ENCODE measurements at places on chromosomes 6 and 20.

DNA sequence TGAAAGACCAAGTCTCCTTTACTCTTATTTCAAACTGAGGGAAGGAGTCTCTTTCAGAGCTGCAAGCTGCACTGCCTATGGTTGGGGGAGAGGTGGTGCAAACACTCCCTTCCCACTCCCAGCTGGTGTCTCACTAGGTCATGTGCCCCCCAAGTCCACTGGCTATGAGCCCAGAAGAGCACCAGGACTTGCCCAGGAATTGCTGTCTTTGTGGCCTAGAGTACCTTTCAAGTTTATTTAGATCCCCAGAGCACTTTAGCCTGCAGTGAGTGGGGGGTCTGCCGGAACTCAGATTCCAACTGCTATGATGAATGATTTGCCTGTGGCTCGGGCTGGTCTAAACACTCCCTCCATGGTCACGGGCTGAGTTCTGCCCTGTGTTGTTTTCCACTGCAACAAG is 192.6 kb upstream of the CITED2 start:
- DNase-seq = no peak

DNA sequence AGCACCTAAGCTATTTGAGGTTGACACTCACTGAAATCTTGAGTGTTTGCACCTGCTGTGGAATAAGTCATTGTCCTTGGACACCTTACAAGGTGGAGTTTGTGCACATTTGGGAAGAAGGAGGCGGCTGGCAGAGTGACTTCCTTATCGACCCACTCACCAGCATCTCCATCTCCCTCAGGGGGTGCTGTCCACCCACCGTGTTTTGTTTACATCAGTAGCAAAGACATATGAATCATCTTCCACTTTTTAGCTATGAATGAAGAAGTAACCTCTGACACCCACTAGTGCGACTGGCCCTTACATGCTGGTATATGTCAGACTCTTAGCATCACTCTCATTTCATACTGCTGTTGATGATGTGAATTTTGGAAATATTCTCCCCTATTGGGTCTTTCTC is 119.5 kb upstream of the SGK1 start:
- DNase-seq = no peak

DNA sequence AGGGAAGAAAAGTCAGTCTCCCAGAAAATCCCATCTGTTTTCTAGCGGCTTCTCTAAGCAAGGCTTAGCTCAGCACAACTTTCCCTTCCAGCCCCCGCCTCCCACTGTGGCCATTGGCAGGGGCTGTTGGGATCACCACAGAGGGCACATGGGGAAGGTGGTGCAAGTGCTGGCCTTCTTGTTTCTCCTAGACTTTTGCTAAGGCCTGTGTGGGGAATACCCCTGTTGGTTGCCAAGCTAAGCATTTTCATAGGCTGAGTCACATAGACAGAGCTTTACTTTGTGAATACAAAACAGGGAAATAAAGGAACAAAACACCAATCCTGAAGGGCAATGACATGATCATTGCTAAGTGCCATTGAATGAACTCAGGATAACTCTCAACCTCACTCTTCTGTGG is 32.4 kb upstream of the TIAM2 start:
- DNase-seq = no peak

DNA sequence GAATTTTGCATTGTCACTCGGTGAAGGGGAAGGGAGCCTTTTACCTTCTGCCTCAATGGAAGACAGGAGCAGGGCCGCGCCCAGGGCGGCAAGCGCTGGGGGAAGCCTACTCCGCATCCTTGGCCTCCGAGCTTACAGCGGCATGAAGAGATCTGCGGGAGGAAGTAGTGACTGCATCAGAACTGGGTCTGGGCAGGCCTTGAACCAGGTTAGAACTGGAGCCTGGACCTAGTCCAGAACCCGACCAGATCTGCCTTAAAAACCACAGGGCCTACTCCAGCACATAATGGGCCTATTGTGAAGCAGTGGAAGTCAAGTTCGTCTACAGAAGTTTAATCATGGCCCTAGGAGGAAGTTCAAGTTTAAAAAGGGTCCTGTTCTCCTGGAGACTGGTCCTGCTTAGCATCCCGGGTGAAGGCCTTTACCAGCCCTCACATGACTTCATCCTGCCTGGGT is 3.1 kb downstream of the COL12A1 start:
- no peak for DNase-seq

- no peak for DNase-seq
These were observed 1201.1 kb upstream of the GJE1 start for GRCh38 chr6:140931581-140931980.

DNA sequence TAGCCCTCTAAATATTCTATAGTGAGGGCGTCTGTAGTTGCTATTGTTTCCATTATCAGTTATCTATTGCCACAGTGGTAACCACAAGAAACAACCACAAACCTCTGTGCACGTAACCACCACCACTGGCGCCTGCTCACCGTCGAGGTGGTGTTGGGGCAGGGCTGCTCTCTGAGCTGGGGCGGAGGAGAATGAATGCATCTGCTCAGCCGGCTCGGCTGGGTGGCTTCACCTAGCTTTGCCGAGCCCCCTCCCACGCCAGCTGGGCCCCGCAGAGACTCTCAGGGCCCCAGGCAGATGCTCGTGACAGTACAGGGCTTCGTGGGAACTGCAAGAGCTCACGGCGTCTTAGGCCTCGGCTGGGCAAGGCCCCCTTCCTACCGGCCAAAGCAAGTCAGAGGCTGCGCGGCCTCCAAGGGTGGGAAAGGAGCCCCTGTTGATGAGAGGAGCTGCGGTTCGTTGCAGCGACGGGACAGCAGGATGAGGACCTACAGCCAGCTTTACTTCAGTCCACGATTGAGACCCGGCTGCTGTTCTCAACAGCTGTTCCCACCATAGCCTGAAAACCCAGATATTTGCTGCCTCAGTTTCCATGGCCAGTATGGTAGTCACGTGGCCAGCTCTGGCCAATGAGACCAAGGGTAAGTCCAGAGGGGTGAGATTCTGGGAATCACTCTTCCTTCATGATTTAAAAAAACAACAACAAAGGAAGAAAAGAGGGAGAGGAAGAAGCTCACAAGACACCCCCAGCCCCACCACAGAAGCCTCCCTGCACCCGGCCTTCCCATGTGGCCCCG is 120.2 kb upstream of the AFDN start:
- DNase-seq = no peak

DNA sequence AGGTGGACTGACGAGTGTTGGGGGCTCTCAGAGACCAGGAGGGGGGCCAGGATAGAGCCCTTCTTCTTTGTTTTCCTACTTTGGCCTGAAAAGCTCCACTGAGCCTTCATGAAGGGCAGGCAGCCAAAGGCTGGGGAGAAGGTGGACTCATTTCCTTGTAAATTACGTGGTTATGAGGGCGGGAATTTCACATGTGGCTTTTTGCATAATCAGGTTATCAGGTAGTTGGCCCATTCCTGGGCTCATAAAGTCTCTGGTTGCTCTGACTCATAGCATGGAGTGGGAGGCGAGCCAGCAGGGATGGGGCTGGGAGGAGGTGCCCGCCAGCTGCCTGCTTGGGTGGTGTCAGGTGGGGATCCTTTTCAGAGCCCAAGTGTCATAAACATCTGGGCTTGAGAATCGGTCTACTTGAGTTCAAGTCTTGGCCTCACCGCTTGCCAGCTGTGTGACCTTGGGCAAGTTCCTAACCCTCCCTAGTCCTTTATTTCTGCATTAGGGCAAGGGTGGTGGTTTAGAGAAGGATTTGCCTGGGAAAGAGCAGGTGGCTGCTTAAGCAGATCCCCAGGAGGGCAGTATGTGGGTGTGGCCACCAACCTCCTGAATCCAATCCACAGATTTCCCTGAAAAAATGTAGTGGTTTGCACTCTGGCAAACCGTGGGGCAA is 26.5 kb upstream of the RNF24 start:
- peak; percentile 30 for DNase-seq

DNA sequence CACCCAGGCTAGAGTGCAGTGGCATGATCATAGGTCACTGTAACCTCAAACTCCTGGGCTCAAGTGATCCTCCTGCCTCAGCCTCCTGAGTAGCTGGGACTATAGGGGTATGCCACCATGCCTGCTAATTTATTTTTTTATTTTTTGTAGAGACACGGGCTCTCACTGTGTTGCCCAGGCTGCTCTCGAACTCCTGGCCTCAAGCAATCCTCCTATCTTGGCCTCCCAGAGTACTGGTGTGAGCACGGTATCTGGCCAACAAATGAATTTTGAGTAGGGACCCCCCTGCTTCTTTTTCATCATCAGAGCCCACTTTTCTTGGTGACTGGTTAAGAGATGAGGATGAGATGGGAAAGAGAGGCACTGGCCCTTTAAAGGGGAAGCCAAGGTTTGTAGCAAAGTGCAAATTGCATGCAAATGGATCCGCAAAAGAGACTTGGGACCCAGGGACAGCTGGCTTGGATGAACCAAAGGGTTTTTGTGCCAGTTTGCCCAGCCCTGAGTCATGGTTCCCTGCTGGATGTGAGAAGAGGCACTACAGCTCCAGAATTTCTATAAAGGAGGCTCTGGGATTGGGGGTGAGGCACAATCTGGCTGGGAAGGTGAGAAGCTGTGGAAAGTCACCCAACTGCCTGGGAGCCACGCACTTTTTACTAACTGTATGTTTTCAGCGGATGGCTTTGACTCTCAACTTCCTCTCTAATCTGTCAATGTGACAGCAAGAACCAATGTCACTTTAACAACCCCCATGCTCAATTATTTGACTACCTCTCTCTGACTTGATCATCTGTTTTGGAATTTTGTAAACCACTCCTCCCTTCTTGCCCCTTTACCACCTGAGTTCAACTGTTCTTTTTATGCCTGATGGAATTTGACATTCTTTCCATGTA is 58.7 kb upstream of the RNF24 start:
- DNase-seq = no peak

GRCh38 chr6:85185977-85186376 is 263.9 kb upstream of the NT5E start:
- DNase-seq = no peak

- no peak for DNase-seq
These were observed 58.6 kb downstream of the SNAI1 start for GRCh38 chr20:50041246-50041873.

DNA sequence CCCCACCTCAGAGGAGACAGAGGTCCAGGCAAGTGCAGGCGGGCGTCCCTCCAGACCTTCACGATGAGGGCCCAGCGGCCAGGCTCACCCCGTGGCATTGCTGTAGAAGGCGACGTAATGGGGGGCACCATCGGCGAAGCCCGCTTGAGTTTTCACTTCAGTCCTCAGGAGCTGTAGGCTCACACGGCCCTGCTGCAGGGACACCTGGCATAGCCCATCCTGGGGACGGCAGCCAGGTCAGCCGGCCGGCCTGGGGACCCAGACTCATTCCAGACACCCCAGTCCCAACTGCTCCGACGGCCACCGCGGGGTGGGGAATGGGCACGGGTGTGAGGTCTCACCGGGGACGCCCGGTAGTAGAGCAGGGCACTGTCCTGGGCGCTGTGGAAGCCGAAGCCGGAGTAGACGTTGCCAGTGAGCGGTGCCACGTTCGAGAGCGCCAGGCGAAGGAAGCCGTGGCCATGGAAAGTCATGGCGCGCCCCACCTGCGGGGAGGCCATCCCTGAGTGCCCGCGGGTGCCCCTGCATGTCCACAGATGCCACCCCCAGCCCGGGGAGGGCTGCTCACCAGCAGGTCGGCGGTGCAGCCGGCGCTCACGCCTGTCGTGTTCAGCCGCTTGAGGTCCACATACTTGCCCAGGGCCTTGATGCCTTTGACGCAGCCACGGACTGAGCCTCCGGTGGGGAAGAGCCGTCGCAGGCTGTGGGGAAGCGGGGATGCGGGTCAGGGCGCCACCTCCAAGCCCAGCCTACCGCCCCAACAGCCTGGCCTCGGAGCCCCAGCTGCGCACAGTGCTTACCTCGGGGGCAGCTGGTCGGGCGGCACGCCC is 9.2 kb downstream of the ADRM1 start:
- no peak for DNase-seq

GRCh38 chr6:40968620-40969164 is 70.3 kb downstream of the UNC5CL start:
- no peak for DNase-seq

GRCh38 chr6:4790158-4790899 is 14.1 kb downstream of the CDYL start:
- no peak for DNase-seq
